NCI-H526 (cell line): ENCODE measurements at places on chromosomes 12 and 14.
A peak's percentile ranks its signal among the peaks of the same experiment; 100 is the strongest.

- no peak for DNase-seq
Measured at GRCh38 chr12:30988646-30989286, 62.2 kb downstream of the TSPAN11 start.

GRCh38 chr12:110744601-110745264 lies 2.0 kb upstream of the PPP1CC start:
- DNase-seq = no peak

- DNase-seq = no peak
Measured at GRCh38 chr12:90706036-90706435, 248.9 kb downstream of the CCER1 start.

GRCh38 chr14:29636870-29637269 lies 290.8 kb downstream of the PRKD1 start:
- no peak for DNase-seq

DNA sequence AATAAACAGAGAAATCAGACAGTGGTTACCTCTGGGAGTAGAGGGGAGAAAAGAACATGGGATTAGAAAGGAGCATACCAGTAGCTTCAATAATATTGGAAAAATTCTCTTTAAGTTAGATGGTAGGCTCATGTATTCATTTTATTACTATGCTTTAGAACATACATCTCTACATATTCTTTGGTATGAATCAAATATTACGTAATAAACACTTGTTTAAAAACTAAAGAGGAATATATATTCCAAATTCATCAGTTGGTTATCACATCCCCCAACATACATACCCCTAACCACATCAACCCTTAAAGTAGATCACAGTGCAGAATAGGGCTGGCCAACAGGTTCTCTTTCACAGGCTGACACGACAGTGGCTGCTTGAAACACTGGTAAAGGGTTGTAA lies 5.6 kb downstream of the RPAP3 start:
- no peak for DNase-seq

GRCh38 chr14:73457041-73457923 lies 1.1 kb downstream of the NUMB start:
- peak; percentile 58 for DNase-seq

DNA sequence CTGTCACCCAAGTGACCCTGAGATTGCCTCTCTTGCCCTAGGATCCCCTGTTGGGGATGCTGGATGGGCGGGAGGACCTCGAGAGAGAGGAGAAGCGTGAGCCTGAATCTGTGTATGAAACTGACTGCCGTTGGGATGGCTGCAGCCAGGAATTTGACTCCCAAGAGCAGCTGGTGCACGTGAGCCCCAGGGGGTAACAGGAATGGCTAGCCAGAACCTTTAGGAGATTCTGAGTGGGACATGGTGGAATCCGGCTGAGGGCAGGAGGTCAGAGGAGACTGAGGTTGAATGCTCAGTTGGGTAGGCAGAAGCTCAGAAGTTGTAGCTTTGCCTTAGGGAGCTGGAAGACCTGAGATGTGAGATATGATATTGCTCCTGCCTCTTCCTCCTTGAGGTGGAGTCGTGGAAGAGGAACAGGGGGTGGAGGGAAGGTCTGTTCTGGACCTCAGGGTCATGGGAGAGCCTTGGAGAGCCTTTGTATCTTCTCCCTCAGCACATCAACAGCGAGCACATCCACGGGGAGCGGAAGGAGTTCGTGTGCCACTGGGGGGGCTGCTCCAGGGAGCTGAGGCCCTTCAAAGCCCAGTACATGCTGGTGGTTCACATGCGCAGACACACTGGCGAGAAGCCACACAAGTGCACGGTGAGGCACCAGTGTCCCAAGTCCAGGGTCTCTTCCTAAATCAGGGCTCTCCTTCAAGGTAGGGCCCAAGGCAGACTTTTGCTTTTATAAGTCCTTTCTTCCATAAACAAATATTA lies 6.3 kb downstream of the GLI1 start:
- DNase-seq = no peak

GRCh38 chr14:69090187-69090789 lies 62.6 kb downstream of the DCAF5 start:
- DNase-seq = peak; percentile 75

DNA sequence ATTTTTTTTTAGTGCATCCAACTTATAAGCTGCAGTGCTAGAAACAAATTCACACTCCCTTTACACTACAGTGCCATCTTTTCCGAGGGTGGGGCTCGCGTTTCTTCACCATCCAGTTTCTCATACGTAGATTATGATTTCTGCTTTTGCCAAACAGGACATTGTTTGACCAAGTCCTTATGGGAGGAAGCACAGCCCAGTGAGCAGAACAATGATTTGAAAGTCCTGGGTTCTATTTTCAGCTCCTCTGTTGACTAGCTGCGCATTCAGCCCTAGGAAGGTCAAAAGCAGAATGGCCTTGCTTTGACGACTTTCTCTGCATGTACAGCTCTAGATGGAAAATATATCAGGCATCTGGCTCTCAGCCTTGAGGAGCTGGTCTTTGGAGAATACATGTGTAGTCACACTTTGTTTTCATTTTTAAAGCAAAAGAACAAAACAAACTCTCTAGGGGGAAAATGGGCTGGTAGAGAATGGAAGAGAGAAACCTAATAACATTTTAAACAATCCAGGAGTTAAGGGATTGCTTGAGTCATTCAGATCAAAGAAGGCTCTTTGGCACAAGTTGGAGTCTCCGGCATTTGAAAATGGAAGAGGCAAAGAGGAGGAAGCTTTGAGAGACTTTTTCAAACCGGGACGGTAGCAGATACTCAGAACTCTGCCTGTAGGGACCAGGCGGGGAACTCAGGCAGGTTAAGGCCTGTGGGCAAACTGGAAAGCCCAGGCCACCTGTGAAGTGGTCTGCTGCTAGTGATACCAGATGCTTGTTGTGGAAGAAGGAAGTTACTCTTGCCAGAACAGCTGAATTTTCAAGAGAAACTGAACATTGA lies 257.3 kb upstream of the PLEKHG7 start:
- DNase-seq = no peak

DNA sequence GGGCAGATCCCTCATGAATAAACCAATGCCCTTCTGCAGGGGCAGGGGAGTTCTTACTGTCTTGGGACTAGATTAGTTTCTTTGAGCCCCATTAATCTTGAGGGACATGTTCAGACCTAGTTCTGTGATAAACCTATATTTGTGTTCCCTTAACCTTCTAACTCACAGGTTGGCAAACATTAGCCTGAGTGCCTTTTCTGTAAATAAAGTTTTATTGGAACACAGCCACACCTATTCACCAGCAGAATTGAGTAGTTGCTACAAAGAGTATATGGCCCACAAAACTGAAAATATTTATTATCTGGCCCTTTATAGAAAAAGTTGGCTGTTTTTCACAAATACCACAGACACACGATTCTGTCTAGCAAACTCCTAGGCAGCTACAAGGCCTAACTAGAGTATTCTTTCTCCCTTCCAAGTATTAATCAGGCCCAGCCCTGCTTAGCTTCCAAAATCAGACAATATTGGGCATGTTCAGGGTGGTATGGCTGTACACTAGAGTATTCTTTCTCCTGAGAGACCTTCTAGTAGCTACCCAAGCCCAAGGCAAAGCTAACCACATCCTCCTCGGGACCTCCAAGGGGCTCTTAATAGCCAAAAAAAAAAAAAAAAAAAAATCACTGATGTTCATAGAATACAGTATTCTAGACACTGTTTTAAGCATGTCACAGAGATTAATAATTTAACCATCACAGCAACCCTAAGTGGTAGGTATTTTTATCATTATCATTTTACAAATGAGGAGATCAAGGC lies 199.3 kb upstream of the PWP1 start:
- no peak for DNase-seq
